CD14-positive monocyte (primary cell): ENCODE measurements at places on chromosomes 16 and 17. TPM values are rescaled to one million over a fixed set of nuclear protein-coding genes. Genes with fewer than 3 reads are reported as not detected.
A peak's percentile ranks its signal among the peaks of the same experiment; 100 is the strongest.

- H3K4me3 ChIP-seq: no peak overlapping the region
- peaks cover 31% of the 10 kb centered on the region for H3K4me1 ChIP-seq
- no peak for DNase-seq
- no peaks in the 10 kb centered on the region for H3K27me3 ChIP-seq
These were observed 1.6 kb upstream of the XPO6 start for GRCh38 chr16:28213396-28213795.

Gene GRB7
- polyA plus RNA-seq: not detected

Gene SLC6A2
- not detected for polyA plus RNA-seq

DNA sequence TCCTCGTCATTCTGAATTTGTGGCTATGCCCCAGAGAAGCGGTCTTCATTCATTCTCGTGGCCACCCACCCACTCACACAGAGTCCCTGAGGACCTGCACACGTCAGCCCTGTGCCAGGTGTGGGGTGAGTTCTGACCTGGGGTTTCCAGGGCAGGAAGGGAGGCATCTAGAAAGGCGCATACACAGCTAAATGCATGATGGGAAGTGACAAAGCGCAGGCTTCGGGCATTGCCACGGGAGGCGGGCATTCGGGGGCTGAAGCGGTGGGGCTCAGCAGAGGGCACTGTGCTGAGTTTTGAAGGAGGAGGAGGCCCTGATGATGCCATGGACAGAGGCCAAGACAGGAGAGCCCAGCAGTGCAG is 10.9 kb downstream of the UBALD2 start:
- H3K4me1 ChIP-seq: peaks cover 32% of the 10 kb centered on the region
- DNase-seq: no peak
- no peaks in the 10 kb centered on the region for H3K36me3 ChIP-seq
- no peak overlapping the region for H3K27ac ChIP-seq
- H3K27me3 ChIP-seq: no peaks in the 10 kb centered on the region

GRCh38 chr17:75508931-75509361 is 6.4 kb downstream of the CASKIN2 start:
- peaks cover 3% of the 10 kb centered on the region for H3K27me3 ChIP-seq
- no peaks in the 10 kb centered on the region for H3K4me1 ChIP-seq
- no peaks in the 10 kb centered on the region for H3K36me3 ChIP-seq
- H3K4me3 ChIP-seq: no peak overlapping the region
- no peak for DNase-seq
- no peak overlapping the region for H3K27ac ChIP-seq

Gene ZNRF1
- polyA plus RNA-seq: 5.3 and 7.9 TPM in 2 replicates

DNA sequence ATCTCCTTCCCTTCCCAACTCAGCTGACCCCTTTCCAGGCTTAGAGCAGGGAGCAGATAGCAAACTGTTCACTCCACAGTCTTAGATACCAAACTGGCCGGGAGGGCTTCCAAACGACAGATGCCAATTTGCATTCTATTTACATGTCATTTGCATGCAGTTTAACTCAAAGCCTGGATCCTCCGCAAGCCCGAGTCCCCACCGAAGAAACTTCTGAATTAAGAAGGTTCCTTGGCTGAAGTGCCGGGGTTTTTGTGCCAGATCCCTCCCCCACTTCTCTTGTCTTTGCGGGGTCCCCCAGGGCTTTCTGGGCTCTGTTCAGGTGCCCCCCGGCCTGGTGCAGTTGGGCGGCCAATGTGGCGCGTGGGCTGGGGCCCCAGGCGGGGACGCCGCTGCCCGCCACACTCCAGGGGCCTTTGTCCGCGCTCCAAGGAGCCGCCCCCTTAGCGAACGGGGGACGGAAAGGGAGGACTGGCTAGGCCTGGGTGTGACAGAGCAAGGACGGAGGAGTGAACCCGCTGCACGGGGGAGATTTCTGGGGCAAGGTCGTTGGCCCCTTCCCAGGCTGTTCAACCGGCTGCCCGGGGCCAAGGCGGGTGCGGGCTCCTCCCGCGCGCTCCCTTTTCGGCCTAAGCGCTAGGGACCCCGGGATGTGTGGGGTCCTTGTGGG is 1.2 kb downstream of the GPRC5B start:
- no peak for DNase-seq
- no peak overlapping the region for H3K27ac ChIP-seq
- peaks cover 34% of the 10 kb centered on the region for H3K27me3 ChIP-seq
- peaks cover 22% of the 10 kb centered on the region for H3K4me1 ChIP-seq

Gene CDH5
- polyA plus RNA-seq: 0.22 TPM

- H3K27me3 ChIP-seq: peaks cover 25% of the 10 kb centered on the region
- H3K27ac ChIP-seq: peak overlapping the region; percentile 8
- H3K4me1 ChIP-seq: peaks cover 22% of the 10 kb centered on the region
- peaks cover 95% of the 10 kb centered on the region for H3K36me3 ChIP-seq
- no peak for DNase-seq
- H3K4me3 ChIP-seq: no peak overlapping the region
These were observed 55.5 kb downstream of the ANKFY1 start for GRCh38 chr17:4208238-4208637.

DNA sequence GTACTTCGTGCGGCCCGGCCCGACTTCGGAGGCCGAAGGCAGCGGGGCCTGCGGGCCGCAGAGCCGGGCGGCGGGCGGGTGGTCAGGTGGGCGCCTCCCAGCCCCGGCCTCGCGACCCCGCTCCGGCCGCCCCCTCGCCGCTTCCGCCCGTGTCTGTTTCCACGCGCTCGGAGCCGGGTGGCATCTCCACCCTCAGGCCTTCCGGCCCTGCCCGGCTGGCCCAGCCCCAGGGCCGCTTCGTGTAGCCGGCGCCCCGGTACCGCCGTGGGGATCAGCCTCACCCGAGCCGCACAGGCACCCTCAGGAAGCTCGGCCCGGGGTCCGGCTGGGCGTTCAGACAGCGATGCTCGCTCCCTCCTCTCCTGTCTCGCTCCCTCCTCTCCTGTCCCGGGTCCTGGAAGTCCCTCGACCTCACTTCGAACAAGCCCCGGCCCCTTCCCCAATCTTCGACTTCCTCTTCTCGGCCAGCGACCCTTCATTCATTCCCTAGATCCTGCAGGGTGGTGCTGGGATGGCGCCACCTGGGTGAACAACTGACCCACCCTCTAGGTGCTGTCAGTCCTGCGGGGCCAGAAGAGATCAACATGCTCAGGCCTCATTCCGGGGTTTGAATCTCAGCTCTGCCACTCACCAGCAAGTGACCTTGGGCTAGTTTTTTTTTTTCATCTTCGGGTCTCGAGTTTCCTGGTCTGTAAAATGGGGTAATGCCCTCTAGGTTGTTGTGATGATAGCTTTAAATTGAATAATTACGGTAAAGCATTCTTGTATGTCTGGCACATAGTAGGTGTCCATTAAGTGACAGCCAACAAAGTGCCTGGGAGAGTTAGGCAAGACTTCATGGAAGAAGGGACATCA is 610 bp downstream of the VPS4A start:
- peaks cover 14% of the 10 kb centered on the region for H3K4me1 ChIP-seq
- H3K4me3 ChIP-seq: peak overlapping the region; percentile 78

- no peaks in the 10 kb centered on the region for H3K27me3 ChIP-seq
- DNase-seq: no peak
- H3K27ac ChIP-seq: no peak overlapping the region
- no peak overlapping the region for H3K4me3 ChIP-seq
- no peaks in the 10 kb centered on the region for H3K4me1 ChIP-seq
These were observed 503.5 kb downstream of the HS3ST4 start for GRCh38 chr16:26195225-26195624.

Gene CFAP52
- polyA plus RNA-seq: not detected

Gene CCL2
- polyA plus RNA-seq: 44.9 TPM

- no peak overlapping the region for H3K4me3 ChIP-seq
- H3K4me1 ChIP-seq: no peaks in the 10 kb centered on the region
- no peaks in the 10 kb centered on the region for H3K27me3 ChIP-seq
- DNase-seq: no peak
- no peaks in the 10 kb centered on the region for H3K36me3 ChIP-seq
These were observed 323.0 kb downstream of the CBLN1 start for GRCh38 chr16:48958681-48959080.

Gene DNAH9
- not detected for polyA plus RNA-seq

DNA sequence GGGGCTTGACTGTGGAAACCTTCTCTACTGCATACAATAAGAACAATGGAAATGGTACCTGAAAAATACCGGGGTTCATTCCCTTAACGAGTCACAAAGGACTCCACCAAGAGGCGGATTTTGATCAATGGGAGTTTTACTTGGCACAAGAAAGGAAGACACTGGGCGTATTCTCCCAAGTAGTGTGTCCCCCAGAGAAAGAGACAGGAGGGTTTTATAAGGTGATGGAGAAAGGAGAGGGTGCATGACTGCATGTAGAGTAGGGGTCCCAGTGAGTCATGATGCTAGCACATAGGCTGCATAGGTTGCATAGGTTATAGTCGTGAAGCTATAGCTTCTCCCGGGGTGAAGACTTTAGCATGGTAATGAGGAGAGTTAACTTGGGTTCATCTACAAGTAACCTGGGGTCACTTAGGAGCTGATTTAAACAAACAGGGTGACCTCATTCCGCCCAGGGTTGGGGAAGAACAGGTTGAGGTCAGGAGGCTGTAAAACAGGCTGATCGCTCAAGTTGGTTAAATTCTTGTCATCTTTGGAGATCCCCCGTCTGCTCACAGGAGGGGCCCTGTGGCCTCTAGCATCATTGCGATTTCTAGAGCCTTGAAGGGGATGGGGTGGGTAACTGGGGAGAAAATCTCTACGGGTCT is 1.5 kb downstream of the MPV17L start:
- no peak for DNase-seq
- H3K27me3 ChIP-seq: no peaks in the 10 kb centered on the region
- H3K4me1 ChIP-seq: peaks cover 8% of the 10 kb centered on the region

DNA sequence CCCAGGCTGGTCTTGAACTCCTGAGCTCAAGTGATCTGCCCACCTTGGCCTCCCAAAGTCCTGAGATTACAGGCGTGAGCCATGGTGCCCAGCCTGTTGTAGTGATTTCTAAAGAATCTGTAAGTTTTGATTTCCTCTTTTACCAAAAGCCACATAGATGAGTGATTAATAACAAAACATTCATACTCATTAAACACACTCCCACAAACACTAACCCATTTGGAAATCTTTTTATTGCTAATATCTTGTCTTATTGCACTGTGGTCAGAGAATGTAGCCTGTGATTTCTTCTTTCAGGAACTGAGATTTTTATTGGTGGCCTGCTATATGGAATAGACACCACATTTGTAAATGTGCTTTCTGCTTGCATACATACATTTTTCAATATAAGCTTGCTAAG is 31.6 kb downstream of the MYH10 start:
- H3K27ac ChIP-seq: no peak overlapping the region
- H3K36me3 ChIP-seq: no peaks in the 10 kb centered on the region
- no peak for DNase-seq
